ENCODE measurements at places on chromosomes 6 and 20.
A peak's percentile ranks its signal among the peaks of the same experiment; 100 is the strongest.

DNA sequence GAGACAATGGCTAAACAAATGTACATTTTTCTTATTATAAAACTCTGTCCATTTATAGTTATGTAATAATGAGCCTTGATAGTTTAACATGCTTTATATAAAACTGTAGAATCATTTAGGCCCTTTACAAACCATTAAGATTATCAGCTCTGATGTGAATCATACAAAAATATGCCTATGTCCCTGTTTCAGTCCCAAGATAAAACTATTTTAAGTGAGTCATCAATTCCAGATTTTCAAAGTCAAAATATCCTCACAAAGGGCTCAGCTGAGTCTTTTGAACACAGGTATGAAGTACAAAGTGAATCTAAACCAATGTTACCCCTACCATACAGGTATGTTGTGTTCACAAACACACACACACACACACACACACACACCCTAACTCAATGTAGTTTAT, 88.0 kb downstream of the PTPRK start:
- DNase-seq: no peak

GRCh38 chr20:48802647-48803046, 25.2 kb downstream of the PREX1 start:
- DNase-seq: no peak

- no peak for DNase-seq
Measured at GRCh38 chr6:33861722-33862121, 57.9 kb upstream of the MLN start.

DNA sequence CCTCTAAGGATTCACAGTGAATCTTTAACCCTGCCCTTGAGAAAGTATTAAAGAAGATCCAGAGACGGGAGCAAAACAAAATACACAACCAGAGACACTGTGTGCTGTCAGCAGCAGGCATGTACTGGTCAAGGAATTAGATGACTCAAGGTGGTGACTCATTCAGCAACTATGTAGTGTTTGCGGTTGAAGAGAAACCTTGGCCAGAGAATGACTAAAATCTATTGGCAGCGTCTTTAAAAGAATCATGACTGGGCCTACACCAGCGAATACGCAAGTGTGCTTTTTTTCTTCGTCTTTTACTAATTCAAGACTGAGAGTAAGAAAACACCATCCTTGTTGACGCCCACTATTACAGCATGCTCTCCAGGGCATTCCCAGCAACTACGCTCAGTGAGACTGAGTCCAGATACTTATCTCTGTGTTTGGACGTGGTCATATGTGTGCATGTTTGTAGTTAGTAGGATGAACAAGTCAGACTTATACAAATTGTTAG, 72.4 kb upstream of the BACH2 start:
- DNase-seq: peak; percentile 24

DNA sequence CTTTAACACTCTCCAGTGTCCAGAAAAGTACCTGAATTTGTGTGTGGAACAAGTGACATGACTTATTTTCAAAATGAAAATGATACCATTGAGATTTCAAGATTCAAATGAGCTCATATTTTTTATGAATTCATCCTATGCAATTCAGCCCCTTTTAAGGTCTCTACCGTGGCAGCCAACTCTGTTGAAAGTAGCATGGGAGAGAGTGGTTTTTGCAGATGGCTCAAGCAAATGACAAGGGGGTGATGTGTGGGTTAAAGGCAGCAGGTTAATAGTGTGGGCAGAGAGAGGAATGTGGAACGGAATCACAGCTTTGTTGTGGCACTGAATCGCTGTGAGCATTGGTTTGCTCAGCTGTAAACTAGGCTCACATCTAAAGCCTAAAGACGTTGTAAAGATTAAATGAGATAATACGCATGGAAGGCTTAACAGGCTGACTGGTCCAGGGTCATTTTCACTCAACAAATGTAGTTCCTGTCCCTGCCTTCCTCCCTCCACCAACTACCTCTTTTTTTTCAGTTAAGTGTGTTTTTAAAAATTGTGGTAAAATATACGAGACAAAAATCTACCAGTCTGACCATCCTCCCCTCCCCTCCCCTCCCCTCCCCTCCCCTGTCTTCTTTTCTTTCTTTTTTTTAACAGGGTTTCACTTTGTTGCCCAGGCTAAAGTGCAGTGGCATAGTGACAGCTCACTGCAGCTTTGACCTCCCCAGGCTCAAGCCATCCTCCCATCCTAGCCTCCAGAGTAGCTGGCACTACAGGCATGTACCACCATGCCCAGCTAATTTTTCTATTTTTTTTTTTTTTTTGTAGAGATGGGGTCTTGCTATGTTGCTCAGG, 114.7 kb upstream of the ZNF217 start:
- DNase-seq: no peak

- DNase-seq: peak; percentile 36
Measured at GRCh38 chr6:38391626-38392579, 247.8 kb downstream of the BTBD9 start.

DNA sequence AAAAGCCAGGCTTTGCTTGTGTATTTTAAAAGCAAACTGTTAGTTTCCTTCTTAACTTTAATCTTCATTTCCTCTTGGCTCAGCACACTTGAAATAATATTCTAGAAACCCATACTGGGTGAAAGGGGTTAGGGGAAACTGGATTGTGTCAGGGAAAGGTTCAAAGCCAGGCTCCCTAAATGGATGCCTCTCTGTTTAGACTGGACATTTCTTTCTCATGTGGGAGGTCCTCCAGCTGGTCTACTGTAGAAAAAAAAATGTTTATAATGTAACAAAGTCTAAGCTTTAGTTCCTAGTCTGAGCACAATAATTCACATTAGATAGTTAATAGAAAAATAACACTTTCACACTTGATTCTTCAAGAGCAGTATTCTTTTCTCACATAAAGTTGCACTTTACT, 89.0 kb upstream of the AKIRIN2 start:
- no peak for DNase-seq

- no peak for DNase-seq
Measured at GRCh38 chr6:48472091-48472490, 361.1 kb upstream of the PTCHD4 start.

DNA sequence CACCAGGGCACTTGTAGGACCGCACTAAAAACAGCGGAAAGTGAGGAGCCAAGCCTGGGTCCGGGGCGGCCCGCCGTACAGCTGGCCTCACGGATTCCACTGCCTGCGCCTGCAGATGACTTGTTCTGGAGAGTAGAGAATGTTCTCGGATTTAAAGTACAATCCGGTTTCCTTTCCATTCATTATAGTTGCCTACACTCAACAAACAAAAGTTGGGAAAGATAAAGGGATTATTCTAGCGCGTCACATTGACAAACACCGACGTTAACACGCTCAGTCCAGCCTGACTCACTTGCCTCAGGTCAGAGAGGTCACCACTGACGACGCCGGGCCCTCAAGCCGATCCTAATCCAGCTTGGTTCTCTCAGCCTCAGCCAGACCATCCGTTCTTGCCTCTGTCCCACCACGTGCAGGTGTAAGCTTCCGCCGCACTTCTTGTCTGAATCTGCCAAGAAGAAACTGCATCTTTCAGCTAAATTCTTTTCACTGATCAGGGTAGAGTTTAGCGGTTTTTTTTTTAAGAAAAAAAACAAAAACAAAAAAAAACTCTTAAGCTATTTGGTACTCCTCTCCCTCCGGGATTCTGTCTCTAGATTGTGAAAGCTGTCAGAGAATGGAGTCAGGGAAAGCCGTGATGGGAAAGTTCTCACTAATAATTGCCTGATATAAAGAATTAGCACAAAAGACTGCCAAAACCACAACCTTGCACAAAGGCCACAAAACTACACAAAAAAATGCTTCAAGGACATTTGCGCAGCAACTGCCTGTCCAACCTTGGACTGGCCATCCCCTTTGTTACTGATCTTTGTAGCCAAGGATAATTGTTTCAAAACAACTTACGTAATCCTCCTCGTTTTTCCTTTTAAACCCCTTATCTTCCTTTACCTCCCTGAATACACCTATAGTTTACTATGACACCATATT, 1.1 kb upstream of the PHF10 start:
- DNase-seq: peak; percentile 5

DNA sequence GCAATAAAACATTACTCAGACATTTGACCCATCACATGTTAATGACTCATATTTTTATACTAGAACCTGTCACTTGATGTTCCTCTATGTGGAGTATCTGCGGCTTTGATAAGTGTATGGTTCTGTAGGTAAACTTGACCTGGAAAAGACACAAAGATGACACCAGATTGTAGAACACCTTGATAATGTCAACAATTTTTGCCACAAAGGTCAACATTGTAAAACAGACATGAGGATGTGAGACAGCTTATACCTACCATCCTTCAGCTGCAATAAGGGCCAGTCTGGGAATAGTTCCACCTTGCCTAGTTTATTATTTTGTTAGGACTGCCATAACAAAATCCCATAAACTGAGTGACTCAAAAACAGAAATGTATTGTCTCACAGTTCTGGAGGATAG, 202.4 kb downstream of the LMBRD1 start:
- DNase-seq: no peak

DNA sequence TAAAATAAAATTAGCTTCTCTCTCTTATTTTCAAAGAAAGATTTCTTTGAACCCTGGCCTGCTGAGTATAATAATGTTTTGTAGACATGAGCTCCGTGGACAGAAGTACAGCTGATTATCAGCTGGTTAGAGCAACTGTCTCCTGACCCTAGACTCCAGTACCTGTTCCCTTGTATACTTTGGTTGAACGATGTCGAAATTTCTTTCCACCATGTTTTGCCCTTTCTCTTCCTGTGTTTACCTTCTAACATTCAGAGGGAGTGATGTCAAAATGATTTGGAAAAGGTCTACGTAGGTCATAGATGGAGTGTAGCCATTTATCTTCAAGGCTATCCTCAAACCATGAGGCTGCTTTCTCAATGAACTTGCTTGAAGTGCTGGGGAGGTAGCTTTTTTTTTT, 16.8 kb upstream of the ADTRP start:
- no peak for DNase-seq
